ENCODE measurements at places on chromosomes 2 and 18.
A peak's percentile ranks its signal among the peaks of the same experiment; 100 is the strongest.

DNA sequence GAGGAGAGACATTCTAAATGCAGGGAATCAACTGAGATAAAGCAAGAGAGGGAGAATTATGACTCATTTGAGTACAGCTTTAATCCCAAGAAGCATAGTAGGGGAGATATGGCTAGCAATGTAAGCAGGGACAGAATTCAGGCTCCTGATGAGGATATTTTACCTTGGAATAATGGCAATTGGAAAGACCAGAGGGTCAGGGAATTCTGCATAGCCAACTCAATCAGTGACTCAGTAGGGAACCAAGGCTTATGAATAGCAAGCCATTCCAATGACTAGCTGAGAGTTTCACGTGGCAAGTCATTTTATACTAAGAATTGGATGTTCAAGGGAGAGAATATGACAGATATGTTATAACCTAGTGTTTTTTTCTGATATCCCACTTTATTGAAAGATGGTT, 563.8 kb upstream of the NETO1 start:
- DNase-seq, result no peak

DNA sequence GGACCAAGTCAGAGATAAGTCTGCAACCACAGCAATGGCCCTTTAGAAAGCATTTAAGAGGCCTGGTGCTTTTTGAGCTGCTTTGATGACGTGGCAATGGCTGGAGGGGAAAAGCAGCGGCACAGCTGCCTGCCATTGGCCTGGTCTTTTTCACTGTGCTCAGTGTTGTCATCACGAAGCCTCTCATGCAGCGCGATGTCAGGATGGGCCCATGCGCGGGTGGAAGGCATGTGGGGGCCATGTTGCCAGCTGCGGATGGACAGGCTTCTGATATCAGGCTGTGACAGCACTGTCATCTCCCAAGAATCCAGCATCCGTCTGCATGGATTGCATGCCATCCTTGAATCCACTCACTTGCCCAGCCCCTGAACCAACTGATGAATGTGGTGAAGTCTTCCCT, 204.5 kb downstream of the ACKR3 start:
- no peak for DNase-seq

DNA sequence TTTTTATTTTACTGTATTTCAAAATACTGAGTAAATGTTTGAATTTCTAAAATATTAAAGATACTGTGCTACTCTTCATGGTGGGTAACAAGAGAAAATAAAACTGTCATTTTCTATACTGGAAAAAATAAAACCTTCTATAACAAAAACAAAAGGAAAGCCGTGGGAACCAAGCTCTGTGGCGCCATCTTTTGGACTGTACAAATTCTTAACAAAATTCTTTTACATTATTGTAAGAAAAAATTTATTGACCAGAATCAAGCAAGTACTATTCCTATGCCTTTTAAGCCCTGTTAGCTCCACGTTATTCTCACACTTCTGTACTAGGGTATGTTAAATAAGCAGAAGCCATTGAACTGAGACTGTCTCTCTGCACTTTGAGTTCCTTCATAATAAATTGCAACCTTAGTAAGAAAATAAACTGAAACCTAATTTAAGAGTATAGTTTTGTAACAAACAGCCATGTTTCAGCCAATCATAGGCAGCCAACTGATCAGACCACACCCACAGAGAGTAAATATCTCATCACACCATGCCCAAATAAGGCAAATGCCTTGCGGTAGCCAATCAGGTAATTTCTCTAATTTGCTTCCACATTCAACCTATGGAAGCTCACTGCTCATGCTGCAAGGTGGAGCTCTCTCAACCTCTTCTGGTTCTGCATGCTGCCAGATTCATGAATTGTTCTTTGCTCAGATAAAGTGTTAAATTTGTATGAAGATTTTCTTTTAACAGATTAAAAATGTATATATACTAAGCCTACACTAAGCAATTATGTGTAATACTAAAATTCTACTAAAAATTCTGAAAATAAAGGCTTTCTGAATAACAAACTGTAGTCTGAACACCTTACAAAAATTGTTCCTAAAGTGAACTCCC, 42.2 kb downstream of the HIBCH start:
- no peak for DNase-seq

GRCh38 chr2:36565712-36566111, 32.3 kb downstream of the FEZ2 start:
- no peak for DNase-seq

DNA sequence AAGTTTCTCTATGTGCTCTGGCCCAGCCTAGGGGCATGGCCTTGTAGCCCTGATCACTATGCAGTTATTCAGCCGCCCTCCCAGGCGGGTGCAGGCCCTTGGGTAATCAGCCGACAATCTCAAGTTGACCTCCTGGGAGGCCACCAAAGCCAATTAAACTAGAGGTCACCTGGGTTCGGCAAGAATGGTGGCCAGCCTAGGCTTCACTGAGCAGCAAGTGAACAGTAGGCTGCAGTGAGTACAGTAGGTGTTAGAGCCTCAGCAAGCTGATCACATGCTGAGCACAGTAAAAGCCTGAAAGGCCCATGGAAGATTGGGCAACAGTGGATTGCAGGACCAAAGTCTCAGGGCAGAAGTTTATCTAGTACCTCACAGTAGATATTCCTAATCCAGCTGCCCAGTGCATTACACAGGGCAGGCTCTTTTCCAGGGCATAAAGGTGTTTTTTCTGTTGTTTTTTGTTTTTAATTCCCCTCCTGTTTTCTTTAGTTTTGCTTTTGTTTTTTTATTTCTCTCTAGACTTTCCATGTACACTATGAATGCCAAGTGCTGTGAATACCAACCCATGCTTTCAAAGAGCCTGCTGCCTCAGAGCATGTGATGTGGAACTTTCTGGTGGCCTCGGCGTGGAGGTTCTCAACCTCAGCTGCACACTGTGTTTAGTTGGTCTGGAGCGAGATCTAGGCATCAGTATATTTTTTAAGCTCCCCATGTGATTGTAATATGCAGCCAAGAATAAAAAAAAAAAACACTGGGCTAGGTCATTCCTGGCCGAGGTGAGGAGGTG, 55.9 kb upstream of the ATL2 start:
- DNase-seq, result no peak

DNA sequence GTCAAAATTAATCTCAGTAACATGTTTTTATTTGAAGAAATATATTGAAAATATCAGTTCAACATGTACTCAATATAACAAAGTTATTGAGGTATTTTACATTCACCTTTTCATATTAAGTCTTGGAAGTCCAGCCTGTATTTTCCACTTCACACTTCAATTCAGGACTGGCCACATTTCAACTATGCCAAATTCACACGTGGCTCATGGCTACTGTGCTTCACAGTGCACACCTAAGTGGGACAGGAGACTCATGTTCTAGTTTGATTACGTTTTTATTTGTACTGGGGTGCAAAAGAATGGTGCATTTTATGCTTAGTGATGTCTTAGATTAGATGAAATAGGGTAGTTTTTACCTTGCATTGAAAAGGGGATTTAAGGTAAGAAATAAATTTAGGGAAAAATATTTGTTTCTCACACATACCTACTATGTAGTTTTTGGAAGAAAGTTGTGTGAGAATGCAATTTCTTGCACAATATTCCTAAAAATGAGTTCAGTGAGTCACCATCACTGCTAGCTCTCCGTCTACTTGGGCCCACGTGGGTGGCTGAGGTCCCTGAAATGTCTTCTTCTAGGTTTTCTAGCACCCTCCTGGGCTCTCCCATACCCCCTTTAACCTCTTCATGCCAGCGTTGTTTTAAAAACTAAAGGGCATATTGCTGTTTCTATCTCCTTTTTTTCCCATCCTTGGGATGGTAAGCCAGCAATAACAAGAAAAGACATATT, 87.0 kb downstream of the ST6GAL2 start:
- DNase-seq, result no peak

DNA sequence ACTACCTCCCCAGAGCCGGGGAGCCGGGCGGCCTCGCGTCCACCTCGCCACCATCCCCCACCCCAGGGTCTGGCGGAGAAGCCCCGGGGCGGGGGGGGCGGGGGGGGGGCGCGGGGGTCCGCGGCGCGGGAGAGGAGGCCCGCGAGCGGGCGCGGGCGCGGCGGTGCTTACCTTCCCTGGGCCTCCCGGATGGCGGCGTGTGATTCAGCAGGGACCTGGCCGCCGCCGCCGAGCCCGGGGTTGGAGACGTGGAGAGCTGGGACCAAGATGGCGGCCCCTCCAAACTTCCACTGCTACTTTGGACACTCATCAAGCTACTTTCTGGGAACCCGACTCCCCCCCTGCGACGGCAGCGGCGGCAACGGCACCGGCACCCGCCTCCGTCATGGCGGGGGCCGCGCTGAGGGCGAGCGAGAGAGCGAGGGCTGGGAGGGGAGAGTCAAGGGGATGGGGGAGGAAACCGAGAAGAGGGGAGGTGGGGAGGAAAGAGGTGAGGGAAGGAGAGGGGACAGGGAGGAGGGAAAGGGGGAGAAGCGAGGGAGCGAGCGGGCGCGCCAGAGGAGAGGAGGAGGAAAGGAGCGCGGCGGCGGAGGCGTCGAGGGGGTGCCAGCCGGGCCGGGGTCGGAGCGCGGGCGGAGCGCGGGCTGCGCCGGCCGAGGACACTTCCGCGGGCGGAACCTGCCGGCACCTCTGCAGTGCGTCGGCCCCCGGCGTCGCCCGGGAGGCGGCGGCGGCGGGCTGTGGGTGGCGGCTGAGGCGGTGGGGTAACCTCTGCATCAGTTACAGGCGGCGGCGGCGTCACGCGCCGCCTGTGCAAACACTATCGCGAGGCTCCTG, at the start of gene TLK1:
Gene TLK1, minus strand, starts transcription at position 775 of the 837 bp plus-strand sequence. Its CDS starts 465 bp downstream, at position 310.
- DNase-seq, result peak; percentile 54

- DNase-seq, result no peak
Measured at GRCh38 chr2:224264259-224264658, 137.6 kb downstream of the FAM124B start.

DNA sequence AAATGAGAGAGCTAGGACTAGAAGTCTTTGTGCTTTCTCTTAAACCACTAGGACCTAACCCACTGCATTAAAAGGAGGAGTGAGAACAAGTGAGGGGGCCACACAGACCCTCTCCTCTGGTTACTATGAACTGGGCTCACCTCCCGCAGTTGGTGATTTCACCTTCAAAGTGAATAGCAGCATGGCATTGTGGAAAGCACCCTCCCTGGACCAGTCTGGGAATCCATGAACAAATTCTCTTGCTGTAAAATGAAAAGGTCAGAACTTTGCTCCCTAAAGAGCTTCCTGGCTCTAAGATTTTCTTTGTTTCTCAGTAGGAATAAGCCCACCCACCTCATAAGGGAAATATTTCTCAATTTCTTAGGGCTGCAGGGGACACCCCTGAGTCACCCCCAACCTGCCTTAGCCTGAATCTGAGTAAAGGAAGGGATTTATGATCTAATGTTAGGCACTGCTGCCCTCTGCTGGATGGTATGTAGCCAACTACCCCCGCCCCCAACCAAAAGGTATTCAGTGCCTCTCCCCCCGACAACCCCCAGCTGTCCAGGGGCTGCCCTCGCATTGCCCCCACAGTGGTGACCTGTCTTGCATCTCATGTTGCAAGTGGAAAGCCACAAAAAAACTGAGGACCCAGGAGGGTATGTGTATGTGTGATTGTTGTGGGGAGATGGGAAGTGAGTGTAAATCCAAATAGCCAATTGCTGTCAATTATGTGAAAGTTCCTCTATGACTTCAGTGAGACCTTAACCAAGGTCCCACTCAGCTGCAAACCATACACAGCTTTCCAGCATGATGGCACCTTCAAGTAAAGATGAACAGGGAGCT, 230.9 kb upstream of the SLC14A2 start:
- peak; percentile 8 for DNase-seq

DNA sequence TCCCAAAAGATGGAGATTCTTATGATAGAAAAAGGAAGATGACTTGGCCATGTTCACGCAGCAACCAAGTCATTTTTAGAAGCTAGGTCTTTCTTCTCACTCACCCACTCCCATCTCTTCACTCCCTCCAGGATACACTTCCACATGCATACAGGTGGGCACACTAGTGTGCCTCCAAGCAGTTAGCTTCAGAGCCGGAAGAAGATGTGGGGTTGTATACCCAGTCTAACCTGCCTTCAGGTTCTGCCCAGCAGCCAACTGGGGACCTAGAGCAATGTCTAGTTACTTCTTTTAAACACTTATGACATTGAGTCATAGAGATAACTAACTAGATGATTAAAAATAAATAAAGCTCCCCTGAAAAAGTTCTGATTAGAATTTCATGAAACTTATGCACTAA, 21.8 kb upstream of the TANK start:
- no peak for DNase-seq

GRCh38 chr2:110115291-110116032, at the start of gene MALL:
Gene MALL, minus strand, starts transcription at chr2:110115822. Its CDS starts 30 bp downstream, at chr2:110115792.
- DNase-seq, result no peak

- DNase-seq, result no peak
Measured at GRCh38 chr2:136032817-136033535, 47.5 kb upstream of the DARS1 start.

DNA sequence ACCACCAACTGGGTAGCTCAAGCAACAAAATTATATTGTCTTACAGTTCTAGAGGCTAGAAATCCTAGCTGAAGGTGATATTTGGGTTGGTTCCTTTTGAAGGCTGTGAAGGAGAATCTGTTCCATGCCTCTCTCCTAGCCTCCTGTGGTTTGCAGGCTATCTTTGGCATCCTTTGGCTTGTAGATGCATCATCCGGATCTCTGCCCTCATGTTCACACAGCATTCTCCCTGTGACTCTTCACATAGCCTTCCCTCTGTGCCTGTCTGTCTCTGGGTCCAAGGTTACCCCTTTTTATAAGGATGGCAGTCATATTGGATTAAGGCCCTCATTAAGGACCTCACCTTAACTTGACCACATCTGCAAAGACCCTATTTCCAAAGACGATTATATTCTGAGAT, 78.6 kb upstream of the MAP3K20 start:
- DNase-seq, result no peak

DNA sequence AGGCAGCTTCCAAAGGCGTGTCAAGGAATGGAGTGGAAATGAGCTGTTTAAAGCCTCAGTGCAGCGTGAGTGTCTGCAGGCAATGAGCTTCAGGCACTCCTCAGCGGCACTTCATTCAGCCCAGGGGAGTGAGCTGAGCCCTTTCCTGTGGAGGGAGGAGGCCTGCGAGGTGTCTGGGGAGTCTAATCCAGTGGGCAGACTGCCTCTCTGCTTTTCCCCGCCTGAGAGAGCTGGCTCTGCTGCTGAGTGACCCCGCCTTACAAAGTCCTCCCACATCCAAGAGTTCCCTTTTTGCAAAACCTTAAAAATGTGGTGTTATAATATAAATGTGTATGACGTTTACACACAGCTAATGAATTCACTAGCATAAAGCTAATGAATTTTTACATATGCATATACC, 7.0 kb upstream of the LDLRAD4 start:
- peak; percentile 50 for DNase-seq

- no peak for DNase-seq
Measured at GRCh38 chr2:149645391-149645790, 57.8 kb upstream of the MMADHC start.
